GM20000 (cell line): ENCODE measurements at places on chromosomes 3 and 15.

- DNase-seq: no peak
Observed at GRCh38 chr15:30072630-30073029, 10.1 kb upstream of the GOLGA8J start.

GRCh38 chr15:58988006-58988785 lies 733 bp downstream of the RNF111 start:
- peak; percentile 69 for DNase-seq

GRCh38 chr3:108201258-108201657 lies 21.0 kb downstream of the IFT57 start:
- no peak for DNase-seq

DNA sequence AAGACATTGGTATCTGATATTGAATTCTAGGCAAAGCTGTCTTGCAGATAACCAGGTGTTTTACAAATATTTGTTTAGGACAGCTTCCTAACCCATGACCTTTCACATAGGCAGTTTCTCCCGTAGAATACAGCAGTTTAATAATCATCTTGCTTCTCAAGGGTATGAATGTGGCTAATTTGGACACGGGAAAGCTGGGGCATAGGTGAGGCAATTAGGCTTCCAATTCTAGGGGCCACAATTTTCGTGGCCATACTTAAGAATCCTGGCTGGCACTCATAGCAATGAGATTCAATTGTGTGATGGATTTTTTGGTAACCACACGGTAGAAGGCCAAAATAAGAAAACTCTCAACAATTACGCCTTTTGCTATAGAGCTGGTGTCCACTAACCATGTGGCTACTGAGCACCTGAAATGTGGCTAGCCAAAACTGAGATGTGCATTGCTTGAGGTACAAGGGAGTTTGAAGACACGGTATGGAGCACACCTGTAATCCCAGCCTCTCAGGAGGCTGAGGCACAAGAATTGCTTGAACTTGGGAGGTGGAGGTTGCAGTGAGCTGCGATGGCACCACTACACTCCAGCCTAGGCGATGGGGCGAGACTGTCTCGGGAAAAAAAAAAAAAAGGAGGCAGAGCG lies 34.4 kb downstream of the TFRC start:
- DNase-seq: no peak

- DNase-seq: no peak
Observed at GRCh38 chr15:70376929-70377691, 279.4 kb upstream of the TLE3 start.

DNA sequence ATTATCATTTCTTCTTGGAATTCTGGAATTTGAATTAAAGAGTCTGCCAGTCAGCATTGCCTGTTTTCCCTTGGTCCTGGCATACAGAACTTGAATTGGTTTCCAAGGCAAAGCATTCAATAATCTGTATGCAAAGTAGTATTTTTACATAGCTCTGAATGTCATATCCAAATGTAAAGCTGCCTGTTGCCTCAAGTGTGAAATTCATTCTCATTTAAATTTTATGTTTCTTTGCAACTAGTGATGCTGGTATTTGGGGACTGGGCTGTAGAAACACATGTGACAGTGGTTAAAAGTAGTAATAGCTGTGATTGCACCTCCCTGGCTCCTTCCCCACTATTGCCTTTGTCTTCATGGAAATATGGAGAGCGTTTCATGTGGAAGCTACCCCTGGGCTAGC lies 743.9 kb upstream of the GOLIM4 start:
- no peak for DNase-seq

GRCh38 chr3:47288966-47289910 lies 6.5 kb downstream of the KLHL18 start:
- no peak for DNase-seq

- no peak for DNase-seq
Observed at GRCh38 chr15:100193277-100193860, 148.4 kb downstream of the ADAMTS17 start.

DNA sequence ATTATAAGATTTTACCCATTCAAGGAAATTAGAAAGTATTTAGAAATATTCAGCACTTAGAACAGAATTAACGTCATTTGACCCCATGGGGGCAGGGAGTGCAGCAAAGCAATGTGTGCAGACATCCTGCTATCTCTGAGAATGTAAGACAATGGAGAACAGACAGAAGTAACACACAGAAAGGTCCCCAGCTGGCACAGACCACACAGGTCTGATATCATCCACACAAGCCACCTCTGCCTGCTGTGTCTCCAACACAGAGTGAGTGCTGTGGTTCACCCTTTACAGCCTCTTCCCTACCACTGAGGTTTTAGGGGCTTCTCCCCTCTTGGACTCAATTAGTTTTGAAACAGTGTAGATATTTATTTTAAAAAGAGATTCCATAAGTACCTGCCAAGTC lies 16.1 kb downstream of the TXNRD3 start:
- no peak for DNase-seq

DNA sequence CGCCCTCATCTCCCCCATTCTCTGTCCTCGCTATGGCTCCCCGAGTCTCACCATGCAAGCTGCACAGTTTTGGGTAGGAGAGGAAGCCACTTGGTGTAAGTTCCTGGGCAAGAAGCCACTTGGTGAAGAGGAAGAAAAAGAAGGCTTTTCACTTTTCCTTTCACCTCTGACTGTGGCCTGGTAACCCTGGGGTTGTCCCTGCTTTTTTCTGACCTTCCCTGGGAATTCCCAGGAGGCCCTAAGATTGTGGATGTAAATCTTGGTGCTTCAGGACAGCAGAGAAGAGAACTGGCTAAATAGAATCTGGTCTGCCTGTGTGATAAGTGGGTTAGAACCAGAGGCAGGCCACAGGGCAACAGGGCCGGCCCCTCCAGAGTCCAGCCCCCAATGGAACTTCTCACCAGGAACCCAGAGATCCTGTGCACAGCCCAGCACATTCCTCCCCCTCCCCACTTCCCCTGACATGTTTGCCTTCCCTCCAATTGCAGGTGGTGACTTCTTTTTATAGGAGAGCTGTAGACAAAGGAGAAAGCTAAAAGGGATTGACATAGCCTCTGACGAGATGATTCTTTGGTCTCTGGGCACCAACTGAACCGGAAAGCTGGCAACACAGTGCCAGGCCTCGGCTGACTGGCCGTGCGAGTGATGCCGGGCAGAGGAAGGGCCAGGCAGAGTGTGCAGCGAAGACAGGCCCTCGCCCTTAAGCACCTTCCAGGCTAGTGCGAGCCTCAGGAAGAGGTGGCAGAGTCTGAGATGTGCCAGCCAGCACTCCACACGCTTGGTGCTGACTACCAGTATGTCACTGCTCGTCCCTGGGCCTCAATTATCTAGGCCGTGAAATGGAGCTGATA lies 19.4 kb upstream of the SKOR1 start:
- DNase-seq: no peak

GRCh38 chr3:18888370-18888769 lies 259.9 kb upstream of the KCNH8 start:
- no peak for DNase-seq

DNA sequence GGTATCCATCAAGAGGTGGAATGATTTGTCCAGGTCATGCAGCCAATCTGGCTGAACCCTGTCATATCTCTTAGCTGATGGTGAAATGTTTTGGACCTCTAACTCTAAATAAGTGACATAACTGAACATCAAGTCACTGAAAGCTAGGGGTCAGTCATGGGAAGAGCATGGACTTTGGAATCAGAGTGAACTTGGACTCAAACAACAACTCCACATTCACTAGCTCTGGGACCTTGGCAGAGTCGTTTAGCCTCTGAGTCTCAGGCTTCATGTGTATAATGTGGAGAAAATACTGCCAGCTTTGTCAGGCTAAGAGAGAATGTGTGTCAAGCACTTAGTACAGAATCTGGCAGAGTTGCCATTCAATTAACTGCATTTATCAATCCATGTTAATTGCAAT lies 557.8 kb upstream of the CFAP20DC start:
- no peak for DNase-seq

- no peak for DNase-seq
Observed at GRCh38 chr3:141388823-141389621, 20.7 kb downstream of the ZBTB38 start.

- no peak for DNase-seq
Observed at GRCh38 chr3:43214616-43215015, 71.7 kb upstream of the SNRK start.

DNA sequence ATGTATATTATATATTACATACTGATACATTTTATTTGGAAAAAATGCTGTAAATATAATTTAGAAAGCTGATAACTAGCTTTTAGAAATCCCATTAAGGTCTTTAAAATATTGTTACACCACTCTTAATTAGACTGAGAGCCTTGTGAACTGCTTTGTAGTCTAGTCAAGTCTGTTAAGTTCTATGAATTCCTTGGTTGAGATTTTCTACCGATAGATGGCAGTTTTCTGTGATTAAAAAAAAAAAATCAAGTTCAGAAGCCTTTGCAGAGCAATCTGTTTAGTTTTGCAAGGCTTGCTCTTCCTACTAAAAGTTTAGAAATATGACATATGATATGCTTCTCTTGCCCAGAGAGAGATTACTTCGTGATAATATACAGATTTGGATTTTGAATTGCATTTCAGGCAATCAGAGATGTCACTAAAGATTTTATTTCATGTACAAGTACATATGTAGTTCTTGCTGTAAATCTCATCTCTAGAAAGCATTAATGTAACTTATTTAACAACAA lies 60.4 kb upstream of the SLITRK3 start:
- DNase-seq: no peak

DNA sequence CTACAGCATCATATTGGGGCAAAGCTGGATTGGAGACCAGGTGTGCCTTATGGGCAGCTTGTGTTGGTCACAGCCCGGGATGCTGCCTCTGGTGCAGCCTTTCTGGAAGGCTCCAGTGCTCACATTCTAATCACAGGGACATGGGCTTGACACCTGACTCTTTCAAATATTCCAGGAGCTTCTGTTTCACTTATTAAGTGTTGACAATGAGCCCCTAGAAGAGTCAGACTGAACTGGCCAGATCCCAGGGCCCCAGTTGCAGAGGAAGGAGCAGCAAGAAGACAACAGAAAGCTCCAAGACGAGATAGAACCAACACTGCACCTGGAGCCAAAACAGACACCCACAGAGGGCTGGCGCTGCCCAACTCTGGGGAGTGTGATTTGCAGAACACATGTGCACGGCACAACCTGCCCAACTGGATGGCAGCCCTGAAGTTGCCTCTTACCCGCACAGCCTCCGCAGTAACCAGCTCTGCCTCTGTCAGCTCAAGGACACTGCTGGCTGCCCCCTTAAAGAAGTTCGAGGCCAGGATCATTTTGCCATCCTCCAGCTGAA lies 30.3 kb downstream of the ALDH1L1 start:
- DNase-seq: no peak

DNA sequence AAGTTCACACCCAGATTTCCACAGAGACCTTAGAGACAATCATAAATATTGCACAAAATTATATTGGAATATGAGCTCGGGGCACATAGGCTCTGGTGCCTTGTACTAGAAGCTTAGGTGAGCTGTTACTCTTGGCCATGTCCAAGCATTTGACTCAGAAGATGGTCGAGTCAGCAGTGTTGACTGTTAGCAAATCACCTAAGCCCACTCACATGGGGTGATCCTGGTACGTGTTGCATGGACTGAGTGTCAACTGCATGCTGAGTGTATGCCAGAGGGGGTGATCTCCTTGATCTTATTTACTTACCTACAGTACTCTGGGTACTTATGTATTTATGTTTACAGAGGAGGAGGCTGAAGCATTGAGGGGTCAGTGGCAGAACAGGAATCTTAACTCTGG lies 14.0 kb downstream of the SMAD3 start:
- no peak for DNase-seq

- no peak for DNase-seq
Observed at GRCh38 chr3:16865335-16865734, 19.4 kb upstream of the PLCL2 start.

- DNase-seq: no peak
Observed at GRCh38 chr3:102827386-102827785, 392.6 kb downstream of the ZPLD1 start.

GRCh38 chr3:59472541-59472940 lies 422.7 kb upstream of the CFAP20DC start:
- DNase-seq: no peak

DNA sequence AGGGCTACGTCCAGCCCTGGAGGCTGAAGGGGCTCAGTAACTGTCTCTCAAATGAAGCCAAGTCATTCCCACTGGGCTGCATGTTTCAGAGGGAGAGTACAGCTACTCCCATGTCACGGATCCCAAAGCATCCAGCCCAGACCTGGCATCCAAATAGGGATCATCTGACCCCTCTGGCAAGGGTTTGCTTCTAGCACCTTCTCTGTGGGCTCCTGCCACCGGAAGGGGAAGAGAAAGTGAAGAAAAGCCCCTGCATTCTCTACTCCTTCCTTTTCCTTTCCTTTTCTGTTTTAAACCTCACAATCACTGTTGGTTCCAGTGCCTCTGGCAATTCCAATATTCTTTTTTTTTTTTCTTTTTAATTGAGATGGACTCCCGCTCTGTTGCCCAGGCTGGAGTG lies 64.5 kb upstream of the CTSH start:
- DNase-seq: no peak

GRCh38 chr15:64029110-64029509 lies 17.2 kb downstream of the DAPK2 start:
- DNase-seq: no peak

DNA sequence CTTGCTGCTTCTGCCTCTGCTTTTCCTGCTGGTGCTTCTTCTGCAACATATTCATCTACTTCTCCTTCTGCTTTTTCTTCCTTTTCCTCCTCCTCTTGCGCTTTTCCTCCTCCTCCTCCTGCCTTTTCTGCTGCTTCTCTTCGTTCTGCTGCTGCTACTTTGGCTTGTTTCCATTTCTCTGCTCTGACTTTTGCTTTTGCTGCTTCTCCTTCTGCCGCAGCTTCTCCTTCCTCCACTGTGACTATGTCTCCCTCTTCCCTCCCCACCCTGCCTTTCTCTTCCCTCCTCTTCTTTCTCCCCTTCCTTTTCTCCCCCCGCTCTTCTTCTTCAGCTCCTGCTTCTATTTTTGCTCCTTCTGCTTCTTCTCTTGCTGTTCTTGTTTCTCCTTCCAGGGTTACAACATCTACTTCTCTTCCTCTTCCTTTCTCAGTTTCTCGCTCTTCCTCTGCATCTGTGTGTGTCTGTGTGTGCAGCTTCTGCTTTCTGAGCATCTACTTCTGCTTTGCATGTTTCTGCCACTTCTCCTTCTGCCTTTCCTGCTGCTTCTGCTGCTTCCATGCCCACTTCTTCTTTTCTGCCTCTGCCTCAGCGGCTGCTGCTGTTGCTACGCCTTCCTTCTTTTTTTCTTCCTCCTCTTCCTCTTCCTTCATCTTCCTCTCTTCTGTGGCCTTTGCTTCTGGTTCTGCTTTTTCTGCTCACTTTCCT lies 51.4 kb downstream of the FAM43A start:
- no peak for DNase-seq

DNA sequence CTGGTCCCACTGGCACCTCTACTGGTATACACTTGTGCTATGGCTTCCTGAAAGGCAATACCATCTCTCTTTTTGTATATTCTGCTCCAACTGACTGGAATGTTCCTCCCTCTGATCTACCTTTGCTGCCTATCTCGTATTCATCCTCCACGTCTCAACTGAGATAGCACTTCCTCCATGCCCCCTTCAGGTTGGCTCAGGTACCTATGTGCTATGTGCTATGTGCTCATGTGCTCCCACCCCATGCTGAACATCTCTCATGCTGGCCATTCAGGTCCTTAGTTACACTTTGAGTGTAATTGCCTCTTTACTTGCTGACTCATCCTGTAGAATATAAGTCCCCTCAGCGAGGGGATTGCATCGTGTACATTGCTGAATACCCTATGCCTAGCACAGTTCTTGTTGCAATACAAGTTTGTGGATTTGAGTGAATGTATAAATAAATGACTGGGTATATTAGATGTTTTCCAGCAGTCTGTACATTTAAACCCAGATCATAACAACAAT lies 156.9 kb downstream of the SOX2 start:
- no peak for DNase-seq
